ENCODE measurements at places on chromosomes 1 and 21.

DNA sequence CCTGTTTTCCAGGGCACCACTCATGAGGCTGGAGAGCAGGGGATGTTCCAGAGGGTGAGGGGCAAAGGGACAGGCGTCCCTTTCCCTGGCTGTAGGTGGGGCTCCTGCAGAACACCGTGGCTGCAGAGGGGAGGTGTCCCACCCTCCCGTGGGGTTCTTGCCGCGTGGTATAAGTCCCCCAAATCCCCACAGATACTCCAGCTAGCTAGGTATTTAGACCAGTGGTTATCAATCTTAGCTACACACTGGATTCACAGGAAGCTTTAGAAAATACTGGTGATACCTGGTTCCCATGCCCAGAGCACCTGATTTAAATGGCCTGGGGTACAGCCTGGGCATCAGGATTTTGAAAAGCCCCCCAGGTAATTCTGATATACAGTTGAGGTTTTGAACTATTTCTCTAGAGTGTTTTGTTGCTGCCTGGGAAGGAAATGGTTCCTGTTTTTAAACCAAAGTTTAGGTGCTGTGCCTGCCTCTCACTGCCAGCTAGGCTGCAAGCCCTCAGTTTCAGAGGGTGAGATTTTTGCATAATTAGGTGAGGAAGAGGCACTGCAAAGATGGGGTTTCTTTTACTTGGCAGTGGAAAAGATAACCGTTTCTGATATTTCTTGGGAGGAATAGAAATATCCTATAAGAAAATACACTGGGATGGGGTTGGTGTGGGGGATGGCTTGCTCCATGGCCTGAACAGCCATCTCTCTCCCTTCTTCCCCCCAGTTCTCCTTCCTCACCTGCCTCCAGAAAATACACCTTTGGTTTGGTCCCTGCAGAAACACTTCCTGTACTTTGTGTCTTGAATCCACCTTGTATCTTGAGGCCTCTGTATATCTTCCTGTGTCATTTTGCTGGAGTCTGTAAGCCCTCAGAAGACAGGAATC lies 51.7 kb downstream of the RASSF5 start:
- DNase-seq, result no peak

- no peak for DNase-seq
These were observed 16.3 kb downstream of the BATF3 start for GRCh38 chr1:212683357-212683722.

DNA sequence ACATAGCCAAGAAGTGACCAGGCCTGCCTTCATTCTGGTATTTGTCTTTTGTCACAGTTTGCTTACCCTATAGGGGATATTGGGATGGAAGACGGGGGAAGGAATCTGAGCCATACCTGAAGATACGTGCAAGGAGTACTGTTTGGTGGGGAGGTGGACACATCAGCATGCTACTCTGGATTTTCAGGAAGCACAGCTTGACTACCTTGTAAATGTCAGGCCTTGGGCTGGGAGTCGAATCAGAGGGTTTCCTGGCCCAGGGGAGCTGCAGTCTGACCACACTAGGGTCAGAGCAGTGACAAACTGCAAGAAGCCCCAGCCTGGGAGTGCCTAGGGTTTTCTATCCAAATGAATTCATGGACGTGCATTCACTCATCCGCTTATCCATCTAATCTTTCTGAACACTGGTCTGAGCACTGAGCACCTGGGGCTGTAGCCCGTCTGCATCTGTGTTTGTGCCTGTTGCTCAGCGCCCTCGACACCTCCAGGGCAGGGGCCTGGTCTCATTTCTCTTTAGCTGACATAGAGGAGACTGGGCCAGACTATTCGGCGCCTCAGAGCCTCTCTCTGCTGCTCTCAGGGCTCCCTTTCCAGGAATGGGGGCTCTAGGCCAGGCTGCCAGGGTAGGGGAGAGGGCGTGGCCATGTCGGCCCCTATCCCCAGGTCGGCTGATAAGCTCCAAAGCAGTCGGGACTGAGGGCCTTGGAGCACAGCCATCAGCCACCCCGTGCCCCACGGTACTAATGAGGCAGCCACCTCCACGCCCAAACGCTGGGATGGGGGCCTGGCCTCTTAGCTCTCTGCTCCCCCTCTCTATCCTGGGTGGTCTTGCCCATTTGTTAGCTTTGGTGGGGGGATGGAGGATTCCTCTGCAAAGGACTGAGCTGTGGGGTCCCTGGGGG lies 47.0 kb upstream of the SLC2A1 start:
- no peak for DNase-seq

- no peak for DNase-seq
These were observed 36.9 kb upstream of the PSMG1 start for GRCh38 chr21:39220150-39220549.

DNA sequence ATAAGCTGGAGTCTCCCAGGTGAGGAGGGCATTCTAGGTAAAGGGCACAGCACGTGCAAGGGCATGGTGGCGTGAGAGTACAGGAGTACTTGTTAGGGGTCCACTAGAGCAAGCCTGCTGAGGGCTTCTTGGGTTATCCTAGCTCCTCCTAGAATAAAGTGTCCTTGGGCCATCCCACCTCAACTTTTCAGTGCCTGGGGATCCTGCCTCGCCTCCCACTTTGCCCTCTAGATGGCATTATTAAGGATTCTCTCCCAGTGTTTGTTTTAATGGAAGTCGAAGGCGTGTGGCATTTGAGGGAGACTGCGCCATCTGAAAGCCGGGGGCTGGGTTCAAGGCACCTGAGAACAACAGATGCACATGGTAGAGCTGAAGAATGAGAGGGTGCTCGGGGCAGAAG lies 74.5 kb upstream of the SELENON start:
- no peak for DNase-seq

GRCh38 chr1:39685071-39685470 lies 6.2 kb downstream of the HPCAL4 start:
- no peak for DNase-seq

GRCh38 chr1:7325254-7325653 lies 445.8 kb upstream of the VAMP3 start:
- no peak for DNase-seq

- no peak for DNase-seq
These were observed 288.5 kb upstream of the SNX7 start for GRCh38 chr1:98373056-98373455.

GRCh38 chr1:91170571-91170970 lies 148.7 kb upstream of the ZNF644 start:
- DNase-seq, result no peak

GRCh38 chr1:155989242-155990004 lies 11.1 kb upstream of the ARHGEF2 start:
- DNase-seq, result peak; percentile 69

DNA sequence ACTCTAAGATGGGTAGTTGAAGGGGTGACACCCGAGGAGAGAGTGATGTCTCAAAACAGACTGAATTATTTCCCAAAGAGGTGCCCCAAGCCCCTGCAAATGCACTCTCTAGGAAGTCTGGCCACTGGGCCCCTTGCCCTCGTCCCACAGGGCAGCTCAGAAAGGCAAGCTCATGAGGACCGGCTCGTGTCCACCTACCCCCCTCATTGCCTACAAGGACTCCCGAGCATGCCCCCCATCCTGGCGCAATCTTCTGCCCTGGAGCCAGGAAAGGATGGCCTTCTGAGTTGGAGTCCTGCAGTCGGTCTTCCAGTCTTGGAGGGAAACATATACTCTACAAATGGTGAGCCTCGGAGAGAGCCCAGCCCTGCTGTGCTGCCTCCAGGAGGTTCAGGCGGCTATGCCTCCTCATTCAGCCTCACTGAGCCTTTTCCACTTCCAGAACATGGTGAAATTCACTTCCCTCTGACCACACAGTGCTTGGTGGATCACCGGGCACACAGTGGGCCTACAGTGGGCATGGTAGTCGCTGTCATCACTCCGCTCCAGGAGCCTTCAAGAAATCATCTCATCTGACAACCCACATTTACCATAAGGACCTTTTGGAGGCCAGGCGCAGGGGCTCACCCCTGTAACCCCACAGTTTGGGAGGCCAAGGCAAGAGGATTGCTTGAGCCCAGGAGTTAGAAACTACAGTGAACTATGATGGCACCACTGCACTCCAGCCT lies 5.8 kb upstream of the WNT3A start:
- no peak for DNase-seq

GRCh38 chr1:202501281-202501680 lies 152.8 kb downstream of the PPP1R12B start:
- peak; percentile 47 for DNase-seq

DNA sequence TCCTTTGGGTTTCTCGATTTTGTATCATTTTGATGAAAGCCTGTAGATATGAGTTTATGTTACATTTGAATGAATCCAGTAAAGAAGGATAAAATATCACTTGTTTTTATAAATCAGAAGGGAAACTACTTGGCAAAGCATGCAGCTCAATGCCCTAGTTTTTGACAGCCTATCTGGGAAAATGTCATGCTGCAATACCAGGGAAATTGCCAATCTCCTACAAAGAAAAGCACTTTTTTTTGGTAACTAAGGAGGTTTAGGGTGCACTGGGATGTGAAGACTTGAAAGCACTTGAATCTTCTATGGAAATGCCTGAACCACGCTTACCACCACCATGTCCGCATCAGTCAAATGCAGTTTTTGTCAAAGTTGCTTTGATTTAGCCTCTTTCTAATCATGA lies 446.9 kb upstream of the LRRC7 start:
- DNase-seq, result no peak

DNA sequence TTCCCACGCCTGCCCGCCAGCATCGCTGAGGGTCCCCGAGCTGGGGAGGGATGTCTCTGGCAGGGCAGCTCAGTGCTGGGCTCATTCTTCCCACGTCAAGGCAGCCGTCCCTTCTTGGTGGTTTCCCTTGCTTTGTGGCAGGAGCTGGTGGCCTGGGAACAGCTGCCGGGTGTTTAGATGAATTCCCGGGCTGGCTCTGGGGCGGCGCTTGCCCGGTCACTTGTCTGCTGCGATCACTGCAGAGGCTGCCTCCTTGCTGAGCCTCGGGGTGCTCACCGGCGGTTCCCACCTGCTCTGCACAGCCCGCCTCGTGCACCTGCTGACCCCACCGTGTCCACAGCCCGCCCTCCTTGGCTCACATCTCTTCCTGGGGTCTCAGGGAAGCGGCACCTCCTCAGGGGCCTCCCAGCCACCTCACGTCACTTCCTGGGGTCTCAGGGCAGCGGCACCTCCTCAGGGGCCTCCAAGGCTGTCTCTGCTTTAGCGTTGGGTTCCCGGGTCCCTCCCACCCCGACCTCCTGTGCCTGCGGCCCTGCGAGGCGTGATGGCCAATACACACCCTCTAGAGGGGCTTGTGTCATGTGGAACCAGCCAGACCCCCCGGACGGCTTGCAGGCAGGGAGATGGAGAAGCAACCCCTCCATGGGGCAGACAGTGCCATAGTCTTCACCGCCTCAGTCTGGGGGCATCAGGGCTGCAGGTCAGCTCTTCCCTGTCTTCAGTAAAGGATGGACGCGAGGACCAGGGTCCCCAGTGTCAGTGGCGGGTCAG lies 13.5 kb downstream of the COL18A1 start:
- DNase-seq, result no peak

- no peak for DNase-seq
These were observed 64.0 kb downstream of the DHRS3 start for GRCh38 chr1:12553963-12554362.

GRCh38 chr1:29441916-29442668 lies 205.8 kb downstream of the PTPRU start:
- no peak for DNase-seq

GRCh38 chr1:163670989-163671757 lies 349.4 kb downstream of the NUF2 start:
- no peak for DNase-seq

DNA sequence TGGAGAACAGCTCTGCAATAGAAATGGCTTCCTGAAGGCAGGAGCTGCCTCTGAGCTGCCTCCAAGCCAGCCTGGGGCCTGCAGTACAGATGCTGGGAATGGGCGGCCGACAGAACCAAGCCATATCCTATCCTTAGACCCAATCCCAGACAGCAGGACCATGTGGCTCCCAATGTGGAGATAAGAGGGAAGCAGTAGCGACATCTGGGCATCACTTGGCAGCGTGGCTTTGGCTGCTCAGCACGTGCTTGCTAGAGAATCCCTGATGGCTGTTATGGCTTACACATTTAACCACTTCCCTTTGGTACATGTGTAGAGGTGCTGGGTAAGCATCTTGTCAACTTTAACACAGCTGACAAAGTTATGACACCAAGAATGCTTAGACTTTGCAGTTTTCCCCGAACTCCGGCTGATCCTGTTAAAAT lies 87.7 kb downstream of the MAN1C1 start:
- DNase-seq, result no peak
